ENCODE measurements at places on chromosomes 12 and 14.

GRCh38 chr14:83874662-83875061, 1655.3 kb upstream of the FLRT2 start:
- no peak for DNase-seq

GRCh38 chr14:77883847-77884238, 83.9 kb downstream of the ADCK1 start:
- DNase-seq: no peak

DNA sequence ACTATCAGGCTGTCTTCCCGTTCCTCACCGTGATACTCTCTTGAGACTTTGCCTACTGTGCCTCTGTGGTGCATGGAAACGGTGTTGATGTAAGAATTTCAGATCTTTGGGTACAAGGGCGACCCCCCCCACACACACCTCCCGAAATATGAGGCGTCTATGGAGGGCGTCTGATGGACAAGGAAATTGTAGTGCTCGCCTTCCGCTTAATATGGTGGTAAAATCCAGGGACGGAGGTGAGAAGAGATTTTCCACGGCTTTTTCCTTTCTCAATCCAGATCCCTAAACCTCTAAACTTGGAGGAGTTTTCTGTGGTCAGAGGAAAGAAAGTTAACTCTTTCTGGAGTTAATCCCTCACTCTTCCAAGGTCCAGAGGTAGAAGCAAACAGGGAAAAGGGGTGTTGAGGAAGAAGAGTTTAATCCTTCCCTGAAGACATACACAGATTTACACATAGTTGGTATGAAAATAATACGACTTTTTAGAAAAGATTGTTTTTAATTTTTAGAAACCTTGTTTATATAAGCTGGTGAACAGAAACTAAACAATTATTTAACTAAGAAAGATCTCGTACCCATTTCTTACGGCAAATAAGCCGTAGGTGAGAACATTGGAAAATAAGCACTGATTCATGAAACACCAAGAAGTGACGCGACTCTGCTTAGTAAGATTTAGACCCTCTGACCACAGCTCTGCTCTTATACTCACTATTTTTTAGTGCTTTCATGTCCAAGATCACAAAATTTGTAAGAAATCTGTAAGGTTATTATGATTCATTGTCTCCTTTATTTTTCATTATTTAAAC, 23.1 kb upstream of the RNASE12 start:
- no peak for DNase-seq

GRCh38 chr12:45727980-45728629, 1.4 kb upstream of the ARID2 start:
- no peak for DNase-seq

GRCh38 chr12:31813305-31813704, 84.5 kb upstream of the AMN1 start:
- no peak for DNase-seq

DNA sequence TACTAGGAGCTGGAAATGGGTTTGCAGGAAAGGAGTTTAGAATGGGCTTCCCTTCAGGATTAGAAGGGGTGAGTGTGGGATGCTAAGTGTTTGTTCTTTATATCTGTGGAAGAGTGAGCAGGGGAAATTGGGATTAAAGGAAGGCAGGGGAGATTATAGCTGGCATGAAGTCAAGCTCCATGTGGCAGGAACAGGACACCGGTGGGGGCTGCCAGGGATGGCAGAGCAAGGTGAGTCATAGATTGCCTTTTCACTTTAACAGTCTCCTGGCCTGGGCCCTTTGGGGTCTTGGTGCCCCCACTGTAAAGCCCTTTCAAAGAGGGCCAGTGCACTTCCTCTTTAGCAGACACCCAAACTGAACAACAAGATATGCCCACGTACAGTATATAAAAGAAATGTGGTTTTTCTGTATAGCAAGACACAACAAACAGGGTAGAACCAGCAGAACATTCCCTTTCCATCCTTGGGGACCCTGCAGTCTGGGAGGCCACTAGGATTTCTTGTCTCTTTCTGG, 23.1 kb upstream of the FBXO21 start:
- DNase-seq: no peak

DNA sequence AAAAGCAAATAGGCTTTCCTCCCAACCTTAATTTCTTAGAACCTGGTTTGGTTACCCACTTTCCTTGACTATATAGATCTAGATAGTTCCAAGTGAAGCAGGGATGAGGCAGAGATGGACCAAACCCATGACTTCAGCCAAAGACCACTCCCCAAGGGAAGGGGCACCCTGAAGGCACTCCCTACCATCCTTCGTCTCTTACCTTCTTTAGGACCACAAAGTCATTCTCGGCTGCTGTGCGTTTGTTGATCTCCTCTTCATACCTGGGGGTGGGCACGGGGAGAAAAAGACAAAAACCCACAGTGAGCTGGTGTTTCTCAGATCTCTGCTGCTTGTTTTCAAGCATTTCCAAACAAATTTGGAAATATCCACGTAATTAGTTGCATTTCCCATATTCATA, 3.4 kb downstream of the KRT4 start:
- DNase-seq: no peak

- no peak for DNase-seq
Observed at GRCh38 chr14:104169699-104170479, 31.5 kb downstream of the KIF26A start.

- DNase-seq: no peak
Observed at GRCh38 chr14:68076451-68076850, 256.9 kb downstream of the RAD51B start.

- no peak for DNase-seq
Observed at GRCh38 chr14:37588667-37588955, 6.4 kb downstream of the FOXA1 start.

DNA sequence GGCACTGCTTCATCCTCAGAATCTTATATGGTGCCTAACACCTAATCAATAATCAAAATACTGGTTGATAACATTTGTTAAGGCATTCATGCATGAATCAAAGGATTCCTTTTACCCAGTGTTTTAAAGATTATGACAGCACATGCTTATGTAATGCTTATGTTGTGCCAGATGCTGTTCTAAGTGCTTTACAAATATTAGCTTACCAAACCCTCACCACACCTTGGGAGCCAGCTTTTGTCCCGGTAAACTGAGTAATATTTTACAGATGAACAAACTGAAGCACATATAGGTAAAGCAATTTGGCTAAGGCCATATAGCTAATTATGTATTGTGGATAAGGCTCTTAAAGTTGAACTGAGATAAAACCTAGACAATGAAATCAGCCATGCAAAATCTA, 209.2 kb downstream of the ALX1 start:
- DNase-seq: no peak

DNA sequence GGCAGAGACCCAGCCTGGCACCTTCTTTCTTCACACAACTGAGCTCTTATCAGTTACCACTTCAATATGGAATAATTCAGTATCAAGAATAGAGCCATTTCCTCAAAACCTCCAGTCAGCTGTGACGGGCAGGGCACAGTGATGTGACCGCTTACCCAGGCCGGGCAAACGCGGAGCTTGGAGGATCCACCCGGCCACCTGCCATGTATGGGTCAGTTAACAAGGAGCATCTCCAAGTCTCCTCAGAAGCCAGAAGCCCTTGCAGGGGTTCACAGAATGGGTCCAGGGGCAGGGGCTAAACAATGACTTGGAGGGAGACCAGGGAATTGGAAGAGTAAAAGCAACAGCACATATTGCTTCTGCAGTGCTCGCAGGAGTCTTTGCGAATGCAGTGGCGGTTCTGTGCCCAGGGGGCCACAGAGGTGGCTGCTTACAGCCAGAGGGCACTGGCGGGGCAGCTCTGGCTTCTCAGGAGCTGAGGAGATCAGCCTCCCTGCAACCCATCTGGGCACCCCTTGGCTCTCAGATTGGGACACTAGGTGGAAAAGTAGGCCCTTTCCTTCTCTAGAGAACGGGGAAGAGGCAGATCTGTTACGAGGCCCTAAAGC, 162.3 kb downstream of the CALM1 start:
- DNase-seq: no peak

- no peak for DNase-seq
Observed at GRCh38 chr14:73249564-73250316, 12.4 kb downstream of the PAPLN start.

DNA sequence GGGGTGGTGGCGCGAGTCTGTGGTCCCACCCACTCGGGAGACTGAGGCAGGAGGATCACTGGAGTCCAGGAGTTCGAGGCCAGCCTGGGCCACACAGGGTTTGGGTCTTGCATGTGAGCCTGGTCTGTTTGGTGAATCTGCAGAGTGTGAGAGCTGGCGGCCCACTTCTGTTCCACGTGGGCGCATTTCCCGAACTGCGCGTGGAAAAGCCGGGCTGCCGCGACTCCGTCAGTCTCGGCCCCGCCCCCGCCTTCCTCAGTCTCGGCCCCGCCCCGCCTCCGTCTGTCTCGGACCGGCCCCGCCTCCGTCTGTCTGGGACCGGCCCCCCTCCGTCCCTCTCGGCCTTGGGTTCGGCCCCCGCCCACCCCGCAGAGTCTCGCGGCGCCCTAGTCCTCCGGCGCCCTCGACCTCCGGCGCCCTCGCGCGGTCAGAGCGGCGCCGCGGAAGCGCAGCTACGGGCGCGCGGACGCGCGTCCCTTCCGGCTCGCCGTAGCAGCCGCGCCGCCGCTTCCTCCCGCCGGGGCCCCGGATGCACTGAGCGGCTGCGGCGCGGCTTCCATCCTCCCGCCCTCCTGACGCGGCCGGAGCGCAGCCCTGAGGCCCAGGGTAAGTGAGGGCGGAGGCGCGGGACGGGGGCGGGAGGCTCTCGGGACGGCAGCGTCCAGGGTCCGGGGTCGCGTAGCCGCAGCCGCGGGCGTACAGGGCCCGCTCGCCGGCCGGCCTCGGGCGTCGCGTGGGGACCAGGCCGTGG, at the start of gene EP400:
TSS of gene EP400 (plus strand) at position 512 of the 751 bp plus-strand sequence. CDS start 10,678 bp downstream, outside the sequence.
- peak; percentile 93 for DNase-seq

DNA sequence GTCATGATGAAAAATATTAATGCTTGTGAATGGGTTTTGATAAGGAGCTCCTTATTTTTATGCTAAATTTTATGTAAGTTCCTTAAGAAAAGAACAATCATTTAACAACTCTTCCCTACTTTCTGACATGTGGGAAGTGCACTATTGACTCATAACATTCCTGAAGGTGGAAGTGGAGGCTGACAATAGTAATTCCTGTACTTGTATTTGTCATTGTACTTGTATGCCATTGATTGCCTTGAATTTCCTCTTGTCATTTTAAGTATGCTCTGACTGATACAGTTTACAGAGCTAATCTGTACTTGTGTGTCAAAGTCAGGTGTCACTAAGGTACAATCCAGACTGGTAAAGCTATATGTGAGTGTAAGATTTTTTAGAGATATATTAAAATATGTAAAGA, 440.0 kb downstream of the SLC16A7 start:
- DNase-seq: no peak

GRCh38 chr14:101010293-101010692, 106.8 kb upstream of the RTL1 start:
- no peak for DNase-seq

DNA sequence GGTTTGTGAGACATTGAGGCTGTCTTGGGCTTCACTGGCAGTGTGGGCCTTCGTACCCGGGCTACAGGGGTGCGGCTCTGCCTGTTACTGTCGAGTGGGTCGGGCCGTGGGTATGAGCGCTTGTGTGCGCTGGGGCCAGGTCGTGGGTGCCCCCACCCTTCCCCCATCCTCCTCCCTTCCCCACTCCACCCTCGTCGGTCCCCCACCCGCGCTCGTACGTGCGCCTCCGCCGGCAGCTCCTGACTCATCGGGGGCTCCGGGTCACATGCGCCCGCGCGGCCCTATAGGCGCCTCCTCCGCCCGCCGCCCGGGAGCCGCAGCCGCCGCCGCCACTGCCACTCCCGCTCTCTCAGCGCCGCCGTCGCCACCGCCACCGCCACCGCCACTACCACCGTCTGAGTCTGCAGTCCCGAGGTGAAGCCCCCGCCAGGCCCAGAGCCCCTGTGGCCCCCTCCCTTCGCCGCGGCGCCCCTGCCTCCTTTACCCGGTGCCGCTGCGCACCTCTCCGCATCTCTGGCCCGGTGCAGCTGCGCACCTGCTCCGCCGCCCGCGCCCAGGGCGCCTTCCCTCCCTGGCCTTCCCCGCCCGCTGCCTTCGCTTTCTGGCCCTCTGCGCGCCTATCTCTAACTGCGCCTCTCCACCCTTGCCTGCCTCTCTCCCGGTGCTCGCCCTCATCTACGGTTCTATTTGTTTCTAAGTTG, at the start of gene ENO2:
TSS of gene ENO2 (plus strand) at position 335 of the 701 bp plus-strand sequence. CDS start 1,253 bp downstream, outside the sequence.
- DNase-seq: no peak

DNA sequence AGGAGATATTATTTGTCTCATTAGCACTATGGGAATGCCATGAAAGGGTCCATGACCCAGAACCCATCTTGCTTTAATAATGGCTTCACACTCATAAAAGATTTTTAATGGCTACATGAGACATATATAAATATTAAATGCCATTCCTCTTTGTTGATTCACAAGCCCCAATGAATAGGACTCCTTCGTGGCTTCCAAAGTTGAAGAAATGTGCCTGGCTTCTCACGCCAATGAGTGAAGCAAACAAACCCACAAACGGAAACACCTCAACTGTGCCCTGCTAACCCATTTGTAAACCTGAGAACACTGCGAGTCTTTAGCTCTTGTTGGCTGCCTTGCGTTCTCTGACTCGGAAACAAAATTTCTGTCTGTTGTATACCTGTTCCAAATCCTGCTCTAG, 381.7 kb upstream of the DDHD1 start:
- no peak for DNase-seq

GRCh38 chr12:122887819-122888212, 8.1 kb downstream of the VPS37B start:
- DNase-seq: no peak

GRCh38 chr12:96201272-96202227, 7.4 kb downstream of the ELK3 start:
- no peak for DNase-seq

DNA sequence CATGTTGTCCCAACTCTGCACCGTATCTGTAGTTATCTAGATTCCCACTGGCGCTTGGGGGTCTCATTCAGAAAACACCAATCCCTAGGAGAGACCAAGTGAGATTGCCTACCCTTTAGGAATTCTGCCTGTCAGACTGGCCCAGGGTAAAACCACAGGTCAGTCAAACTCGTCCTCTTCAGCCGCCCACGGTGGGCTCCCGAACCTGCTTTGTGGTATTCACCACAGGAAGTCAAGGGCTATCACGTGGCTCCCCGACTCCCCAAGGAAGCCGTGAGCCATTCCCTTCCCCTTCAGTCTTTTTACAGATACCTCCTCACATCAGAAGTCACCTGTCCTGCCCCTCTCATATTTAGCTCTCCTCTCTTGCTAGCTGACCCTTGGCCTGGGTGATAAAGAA, 159.9 kb downstream of the EGLN3 start:
- DNase-seq: no peak

DNA sequence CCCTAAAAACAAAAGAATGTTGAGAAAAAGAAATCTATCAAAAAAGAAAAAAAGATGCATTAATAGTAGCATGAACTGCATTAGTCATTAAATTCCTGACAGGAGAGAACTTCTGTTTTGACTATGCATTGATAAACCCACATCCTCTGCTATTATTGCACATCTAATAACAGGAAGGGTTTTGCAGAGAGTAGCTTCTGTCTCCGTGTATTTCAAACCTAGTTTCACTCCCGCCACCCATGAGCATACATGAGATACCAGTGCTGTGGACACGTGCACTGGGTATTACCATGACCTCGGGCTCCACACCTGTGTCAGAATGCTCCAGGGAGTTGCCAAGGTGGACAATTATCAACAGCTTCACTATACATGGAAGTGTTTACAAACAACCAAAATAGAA, 449.1 kb upstream of the SOX5 start:
- no peak for DNase-seq

- no peak for DNase-seq
Observed at GRCh38 chr12:46524778-46525177, 152.2 kb upstream of the SLC38A2 start.

- DNase-seq: no peak
Observed at GRCh38 chr14:40394634-40395340, 962.6 kb upstream of the FBXO33 start.

- no peak for DNase-seq
Observed at GRCh38 chr12:71475280-71475679, 35.7 kb downstream of the LGR5 start.

- DNase-seq: no peak
Observed at GRCh38 chr12:96213869-96214268, 19.7 kb downstream of the ELK3 start.

Measured in vagina (tissue), 2 donors.